Fibroblast of skin of abdomen (primary cell): ENCODE measurements at places on chromosomes 6 and 20.

DNA sequence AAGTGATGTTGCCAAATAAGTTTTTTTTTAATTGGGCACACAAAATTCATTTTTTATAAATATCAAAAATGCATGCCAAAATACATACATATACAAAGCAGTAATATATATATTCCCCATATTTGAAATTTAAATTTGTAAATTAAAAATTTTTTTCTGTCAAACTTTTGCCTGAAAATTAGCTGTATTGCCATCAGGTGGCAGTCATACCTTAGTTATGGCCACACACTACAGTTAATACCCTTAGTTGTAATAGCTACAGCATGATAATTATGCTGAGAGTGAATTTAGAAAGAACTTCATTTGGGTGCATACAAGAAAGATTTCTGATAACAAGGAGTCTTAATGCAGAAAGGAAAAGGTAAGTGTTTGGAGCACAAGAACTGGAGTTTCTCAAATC, 46.2 kb upstream of the SDHAF4 start:
- peak; percentile 1 for DNase-seq

GRCh38 chr20:58765780-58766179, 73.2 kb downstream of the NPEPL1 start:
- DNase-seq, result no peak

- no peak for DNase-seq
Measured at GRCh38 chr6:169396554-169397163, 143.0 kb upstream of the THBS2 start.

DNA sequence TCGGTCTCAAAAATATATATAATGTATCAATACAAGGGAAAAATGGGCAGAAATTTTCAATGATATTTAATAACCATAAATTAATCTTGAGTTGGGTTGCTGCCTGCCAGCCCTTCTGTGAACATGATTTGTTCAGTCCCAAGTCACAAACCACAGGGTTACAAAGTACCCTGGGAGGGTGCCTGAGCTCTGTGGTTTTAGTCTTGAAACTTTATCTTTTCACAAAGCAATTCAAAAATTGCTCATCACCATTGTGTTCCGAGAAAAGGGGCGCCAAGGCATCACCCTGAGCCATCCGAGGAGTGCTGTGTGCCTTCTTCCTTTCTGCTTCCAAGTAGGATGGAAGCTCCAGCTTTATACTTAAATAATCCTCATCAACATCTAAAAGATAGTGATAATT, 141.6 kb upstream of the AKAP12 start:
- DNase-seq, result no peak

DNA sequence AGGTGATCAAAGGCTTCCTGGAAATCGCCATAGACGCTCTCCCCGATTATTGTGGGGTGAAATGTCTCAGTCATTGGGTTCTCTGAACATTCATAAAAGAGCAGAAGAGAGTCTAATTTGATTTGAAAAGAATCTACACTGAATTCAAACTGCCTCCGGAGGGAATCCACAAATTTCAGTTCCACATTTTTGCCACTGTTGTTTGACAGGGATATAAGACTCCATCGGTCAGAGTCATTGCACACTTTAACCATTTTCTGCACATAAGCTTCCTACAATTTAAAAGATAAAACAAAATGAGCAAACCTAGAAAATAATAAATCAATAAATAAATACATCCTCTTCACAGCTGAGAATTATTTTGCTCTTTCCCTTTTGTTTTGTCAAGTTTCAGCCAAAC, 2.3 kb downstream of the TENT5A start:
- DNase-seq, result no peak

GRCh38 chr6:21953831-21954801, 342.7 kb downstream of the PRL start:
- DNase-seq, result peak; percentile 65

- no peak for DNase-seq
Measured at GRCh38 chr20:49961413-49961812, 21.4 kb upstream of the SNAI1 start.

GRCh38 chr6:39416728-39417127, 94.2 kb upstream of the KCNK16 start:
- peak; percentile 85 for DNase-seq

DNA sequence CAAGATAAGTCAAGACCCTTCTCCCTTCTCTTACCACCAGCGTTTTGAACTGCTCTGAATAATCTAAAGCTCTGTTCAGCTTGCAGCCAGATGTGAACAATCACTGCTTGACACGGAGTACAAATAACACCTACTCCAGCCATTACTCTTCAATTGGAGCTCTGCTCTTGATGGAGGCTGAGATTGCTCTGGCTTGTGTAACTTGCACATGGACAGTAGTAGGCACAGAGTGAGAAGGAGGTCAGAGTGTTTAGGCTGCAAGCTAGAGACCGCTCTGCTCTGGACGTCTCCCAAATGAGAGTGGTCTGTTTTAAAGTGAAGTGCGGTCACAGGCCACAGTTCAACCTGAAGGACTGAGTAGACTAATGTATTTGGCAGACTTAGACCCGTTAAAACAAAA, 158.3 kb downstream of the HDGFL1 start:
- DNase-seq, result peak; percentile 20

DNA sequence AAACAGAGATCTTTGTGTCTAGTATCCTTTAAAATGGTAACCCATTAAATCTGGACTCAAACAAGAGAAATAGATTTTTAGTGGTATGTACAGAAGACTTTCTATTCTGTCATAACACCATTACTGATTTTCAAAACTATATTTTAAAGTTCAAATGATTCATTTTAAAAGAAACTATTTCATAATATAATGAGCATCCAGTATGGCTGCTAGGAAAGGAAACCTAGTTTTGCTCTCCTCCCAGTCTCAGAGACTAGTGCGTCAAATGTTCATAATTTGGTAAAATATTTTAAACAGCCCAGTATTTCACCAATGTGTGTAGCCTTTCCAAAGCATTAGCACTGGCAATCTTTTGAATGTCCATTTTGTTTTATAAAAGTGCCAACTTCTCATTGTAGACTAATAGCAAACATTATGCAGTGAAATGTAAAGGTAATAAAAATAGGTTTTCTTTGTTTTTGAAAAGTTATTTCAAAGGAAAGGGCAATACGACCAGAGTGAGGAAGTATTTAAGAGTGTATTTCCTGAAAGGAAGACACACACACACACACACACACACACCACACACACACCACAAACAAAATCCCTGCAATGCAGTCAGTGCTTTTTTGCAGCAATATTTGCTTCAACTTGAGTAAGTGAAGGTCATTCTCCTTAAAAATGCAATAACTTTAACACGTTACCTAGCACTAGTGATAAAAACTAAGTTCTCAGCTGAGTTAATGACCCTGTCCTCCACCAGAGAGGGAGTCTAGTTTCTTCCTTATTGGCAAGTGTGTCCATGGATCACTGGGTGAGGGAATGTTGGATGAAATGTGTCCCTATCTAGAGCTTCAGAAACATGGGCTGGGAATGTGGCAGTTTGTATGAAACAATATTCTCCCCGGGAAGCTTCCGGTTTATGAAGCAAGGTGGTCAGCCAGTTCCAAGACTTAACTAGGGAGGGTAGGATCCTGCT, 4.6 kb downstream of the PPP1R3G start:
- DNase-seq, result no peak

DNA sequence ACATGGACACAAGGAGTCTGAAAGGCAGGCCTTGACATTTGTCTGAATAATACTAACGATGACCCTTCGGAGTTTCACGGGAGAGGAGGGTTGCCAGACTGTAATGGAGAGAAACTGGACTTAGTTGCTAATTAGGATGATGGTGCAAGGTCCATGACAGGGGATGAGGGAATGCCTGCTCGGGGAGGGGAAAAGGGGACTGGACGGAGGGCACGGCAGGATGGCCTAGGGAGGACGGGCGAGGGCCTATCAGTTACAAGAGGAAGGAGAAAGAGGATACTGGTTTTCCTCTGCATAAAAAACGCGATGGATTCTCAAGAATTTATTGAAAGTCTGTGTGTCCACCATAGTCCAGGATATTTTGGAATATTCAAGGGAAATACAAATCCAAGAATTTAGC, 42.7 kb downstream of the IRAK1BP1 start:
- no peak for DNase-seq

DNA sequence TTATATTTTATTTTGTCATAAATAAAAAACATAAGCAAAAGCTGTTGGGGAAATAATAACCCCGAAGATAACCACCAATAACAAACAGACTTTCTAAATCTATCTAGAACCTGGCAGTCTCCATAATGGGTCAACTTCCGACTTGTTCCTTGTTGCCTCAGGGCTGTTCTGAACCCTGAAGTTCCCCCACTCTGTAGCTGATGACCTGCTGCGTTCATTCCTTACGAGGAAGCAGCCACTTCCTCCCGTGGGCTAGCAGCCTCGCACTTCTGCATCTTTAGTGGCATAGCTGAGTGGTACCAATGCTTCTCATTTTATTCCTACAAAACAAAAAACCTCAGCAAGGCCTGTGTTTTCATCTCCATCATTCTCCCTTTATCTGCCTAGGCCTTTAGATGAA, 103.0 kb downstream of the PLEKHG1 start:
- DNase-seq, result no peak
